ENCODE measurements at places on chromosomes 5 and 9.

DNA sequence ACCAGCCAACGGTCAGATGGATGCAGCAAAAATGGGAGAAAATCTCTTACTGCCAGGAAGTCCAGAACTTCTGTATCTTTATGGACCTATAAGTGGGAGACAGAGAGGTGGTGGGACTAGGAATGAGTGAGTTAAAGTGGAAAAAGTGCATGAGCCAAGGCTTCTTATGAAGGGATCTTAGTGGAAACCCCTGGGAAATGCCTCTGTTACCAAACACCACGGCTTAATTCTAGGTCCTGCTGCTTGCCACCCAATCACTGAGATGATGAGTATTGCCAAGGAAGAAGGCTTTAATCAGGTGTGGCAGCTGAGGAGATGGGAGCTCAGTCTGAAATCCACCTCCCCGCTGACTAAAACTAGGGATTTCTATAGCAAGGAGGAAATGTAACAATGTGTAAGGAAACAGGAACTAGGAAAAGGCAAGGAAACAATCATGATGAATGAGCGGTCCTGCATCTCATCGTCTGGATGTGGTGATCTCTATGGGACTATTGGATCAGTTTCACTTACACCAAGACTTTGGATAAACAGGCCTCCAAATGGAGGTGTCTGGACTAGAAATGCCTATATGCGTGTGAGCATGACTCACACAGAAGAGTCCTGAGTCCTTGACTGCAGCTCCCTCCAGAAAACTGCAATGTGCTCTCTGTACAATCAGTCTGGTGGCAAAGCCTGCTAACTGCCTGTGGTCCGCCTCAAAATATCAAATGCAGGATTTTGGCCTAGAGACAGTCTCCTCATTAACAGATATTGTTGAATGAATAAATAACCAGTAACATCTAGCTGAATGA is 98.2 kb upstream of the PRR16 start:
- DNase-seq, result no peak

GRCh38 chr9:80646211-80646610 is 1043.1 kb downstream of the TLE1 start:
- DNase-seq, result no peak

DNA sequence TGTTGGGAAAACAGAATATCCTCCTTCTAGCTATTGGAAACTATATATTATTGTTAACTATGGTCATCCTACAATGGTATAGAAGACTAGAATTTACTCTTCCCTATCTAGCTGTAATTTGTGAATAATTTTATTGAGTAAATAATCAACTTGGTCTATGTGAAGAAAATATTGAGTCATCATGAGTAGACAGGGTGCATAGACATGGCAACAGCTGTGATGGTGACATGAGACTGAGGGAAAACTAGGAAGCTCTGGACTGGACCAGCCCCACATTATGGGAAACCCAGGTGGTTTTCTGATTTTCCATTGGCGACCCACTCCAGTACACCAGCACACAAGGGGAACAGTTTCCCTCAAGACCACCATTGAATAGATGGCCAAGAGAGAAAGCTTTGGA is 95.0 kb downstream of the APBA1 start:
- DNase-seq, result no peak

GRCh38 chr5:91244380-91245073 is 138.6 kb downstream of the ARRDC3 start:
- no peak for DNase-seq

Measured in NCI-H2081 (cell line).